ENCODE measurements at places on chromosomes 6 and 20.

GRCh38 chr6:118644007-118644406, 7.4 kb downstream of the CEP85L start:
- DNase-seq = no peak

DNA sequence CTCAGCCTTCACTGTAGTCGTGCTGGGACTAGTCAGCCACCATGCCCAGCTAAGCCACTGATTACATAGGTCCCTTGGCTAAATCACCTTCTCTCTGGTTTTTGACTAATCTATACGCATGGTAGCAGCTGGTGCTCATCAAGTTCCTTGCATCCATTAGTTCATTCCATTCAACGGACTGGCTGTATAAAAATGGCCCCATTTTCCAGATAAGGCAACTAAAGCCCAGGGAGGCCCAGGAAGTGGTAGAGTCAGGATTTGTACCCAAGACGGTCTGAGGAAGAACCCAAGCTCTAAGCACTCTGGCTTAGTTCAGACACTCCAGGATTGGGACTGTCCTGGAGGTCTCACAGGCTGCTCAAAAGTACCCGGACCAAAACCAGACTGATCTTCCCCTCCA, 4.9 kb downstream of the E2F1 start:
- no peak for DNase-seq

DNA sequence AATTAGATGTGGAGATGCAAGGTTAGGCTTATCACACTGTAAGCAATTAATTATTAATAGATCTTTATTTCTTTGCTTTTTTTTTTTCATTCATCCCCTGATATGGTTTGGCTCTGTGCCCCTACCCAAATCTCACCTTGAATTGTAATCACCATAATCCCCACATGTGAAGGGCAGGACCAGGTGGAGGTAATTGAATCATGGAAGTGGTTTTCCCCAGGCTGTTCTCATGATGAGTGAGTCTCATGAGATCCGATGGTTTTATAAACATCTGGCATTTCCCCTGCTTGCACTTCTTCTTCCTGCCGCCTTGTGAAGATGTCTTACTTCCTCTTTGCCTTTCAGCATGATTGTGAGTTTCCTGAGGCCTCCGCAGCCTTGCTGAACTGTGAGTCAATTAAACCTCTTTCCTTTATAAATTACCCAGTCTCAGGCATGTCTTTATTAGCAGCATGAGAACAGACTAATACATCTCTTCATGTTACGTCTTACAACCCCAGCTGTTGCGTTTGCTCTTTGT, 333.8 kb downstream of the CDH26 start:
- no peak for DNase-seq

GRCh38 chr6:98574984-98575383, 259.4 kb upstream of the POU3F2 start:
- no peak for DNase-seq

GRCh38 chr6:148415511-148416260, 73.0 kb downstream of the SASH1 start:
- no peak for DNase-seq

DNA sequence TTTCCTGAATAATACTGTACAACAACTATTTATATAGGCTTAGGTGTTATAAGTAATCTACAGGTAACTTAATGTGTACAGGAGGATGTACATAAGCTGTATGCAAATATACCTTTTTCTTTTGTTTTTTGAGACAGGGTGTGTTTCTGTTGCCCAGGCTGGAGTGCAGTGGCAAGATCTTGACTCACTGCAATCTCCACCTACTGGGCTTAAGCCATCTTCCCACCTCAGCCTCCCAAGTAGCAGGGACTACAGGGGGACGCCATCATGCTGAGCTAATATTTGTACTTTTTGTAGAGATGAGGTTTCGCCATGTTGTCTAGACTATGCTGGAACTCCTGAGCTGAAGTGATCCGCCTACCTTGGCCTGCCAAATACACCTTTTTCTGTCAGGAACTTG, 191.7 kb upstream of the ZNF217 start:
- DNase-seq = no peak

DNA sequence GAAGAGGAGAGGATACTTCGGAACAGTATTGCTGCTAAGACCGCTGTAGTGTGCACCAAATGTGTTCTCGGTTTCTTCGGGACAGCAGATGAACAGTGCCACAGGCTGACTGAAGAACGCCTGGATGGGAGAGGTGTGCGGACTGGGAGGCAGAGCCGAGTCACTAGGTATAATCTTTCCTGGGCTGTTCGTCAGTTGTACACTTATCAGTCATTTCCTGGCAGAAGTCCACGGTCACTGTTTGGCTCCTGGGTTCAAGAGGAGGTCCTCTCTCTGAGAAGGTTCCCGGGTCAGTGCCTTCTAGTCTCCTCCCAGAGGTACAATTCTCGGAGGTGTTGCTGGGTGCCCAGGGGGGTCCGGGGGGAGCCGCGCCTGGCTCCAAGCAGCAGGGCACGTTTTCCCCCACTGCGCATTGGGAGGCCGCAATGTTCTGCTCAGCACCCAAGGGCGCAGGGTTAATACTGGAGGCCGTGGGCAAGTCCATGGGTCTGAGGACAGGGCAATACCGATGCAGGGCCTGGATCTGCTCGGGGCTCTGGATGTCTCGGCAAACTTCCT, 38.1 kb downstream of the GJA10 start:
- DNase-seq = no peak

DNA sequence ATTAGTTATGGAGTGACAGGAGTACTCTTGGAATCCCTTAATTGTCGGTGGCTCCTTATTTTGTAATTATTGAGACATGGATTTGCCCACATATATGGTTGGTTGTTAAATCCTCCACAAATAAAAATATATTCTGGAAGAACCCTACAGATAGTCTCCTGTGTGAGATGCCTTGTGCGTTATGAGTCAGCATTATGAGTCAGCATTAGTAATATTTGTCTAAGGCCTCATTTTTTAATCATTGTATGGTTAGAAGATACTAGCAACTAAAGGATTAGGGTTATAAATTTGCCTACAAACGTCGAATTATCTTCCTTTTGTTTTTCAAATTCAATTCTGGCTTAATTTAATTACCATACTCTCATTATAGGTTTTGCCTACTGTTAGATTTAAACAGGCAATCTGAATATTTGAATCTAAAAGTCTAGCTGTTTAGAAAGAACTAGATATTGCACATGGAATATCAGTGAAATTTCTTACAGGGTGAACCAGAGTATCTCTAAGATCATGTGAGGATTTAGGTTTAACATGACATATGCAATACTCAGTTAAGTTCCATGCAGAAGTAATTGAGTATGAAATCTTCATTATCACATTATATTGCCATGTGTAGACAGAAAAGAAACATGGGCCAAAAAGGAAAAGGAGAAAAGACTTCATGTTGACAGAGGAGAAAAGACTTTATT, 5.9 kb downstream of the C6orf58 start:
- no peak for DNase-seq

- DNase-seq = no peak
Observed at GRCh38 chr6:96276305-96276704, 245.3 kb upstream of the UFL1 start.
